CMK (cell line): ENCODE measurements at places on chromosomes 5 and 9.

- DNase-seq, result no peak
Observed at GRCh38 chr5:121462441-121462840, 389.2 kb upstream of the FTMT start.

GRCh38 chr5:151738125-151738848 is 20.1 kb downstream of the ATOX1 start:
- no peak for DNase-seq

GRCh38 chr9:95494022-95494415 is 22.8 kb downstream of the PTCH1 start:
- DNase-seq, result peak; percentile 35

- no peak for DNase-seq
Observed at GRCh38 chr9:131253891-131254491, 22.3 kb downstream of the FAM78A start.

- no peak for DNase-seq
Observed at GRCh38 chr9:109908459-109909390, 128.7 kb downstream of the PALM2AKAP2 start.

GRCh38 chr9:106414042-106414441 is 448.9 kb upstream of the ZNF462 start:
- no peak for DNase-seq

- DNase-seq, result no peak
Observed at GRCh38 chr5:59093329-59093728, 510.5 kb downstream of the RAB3C start.

- DNase-seq, result no peak
Observed at GRCh38 chr9:115263371-115264075, 145.6 kb upstream of the TNC start.

DNA sequence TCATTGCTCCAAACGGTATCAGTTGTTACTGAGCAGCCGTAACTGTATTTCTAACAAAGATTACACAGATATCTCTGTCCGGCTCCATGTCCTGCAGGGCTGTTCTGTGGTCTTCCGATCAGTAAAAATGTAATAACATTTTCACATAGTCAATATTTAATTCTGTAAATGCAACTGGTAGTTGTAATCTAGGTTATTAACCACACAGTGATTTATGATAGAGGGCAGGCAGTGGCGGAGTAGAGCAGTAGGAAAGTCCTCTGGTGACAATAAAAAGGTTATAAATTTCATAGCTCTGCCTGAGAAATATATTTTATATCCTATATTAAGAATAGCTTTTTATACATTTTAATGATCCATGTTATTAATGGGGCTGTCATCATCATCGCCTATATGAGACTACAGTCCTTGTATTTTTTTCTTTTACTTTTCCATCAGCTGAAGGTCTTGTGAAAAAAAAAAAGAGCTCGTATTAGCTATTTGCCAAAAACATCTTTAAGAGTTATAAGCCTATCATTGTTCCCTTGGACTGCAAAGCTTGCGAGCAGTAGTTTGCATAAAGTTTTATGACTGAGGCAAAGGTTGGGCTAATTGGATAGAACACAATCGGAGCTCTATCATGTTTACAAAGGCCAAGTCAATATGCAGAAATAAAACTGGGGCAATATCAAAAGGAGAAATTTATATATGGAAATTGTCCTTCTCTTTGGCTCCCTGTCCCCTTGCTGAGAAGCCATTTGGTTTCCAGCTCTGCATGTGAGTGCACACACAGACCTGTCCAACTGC is 648.0 kb downstream of the IRX1 start:
- DNase-seq, result no peak

DNA sequence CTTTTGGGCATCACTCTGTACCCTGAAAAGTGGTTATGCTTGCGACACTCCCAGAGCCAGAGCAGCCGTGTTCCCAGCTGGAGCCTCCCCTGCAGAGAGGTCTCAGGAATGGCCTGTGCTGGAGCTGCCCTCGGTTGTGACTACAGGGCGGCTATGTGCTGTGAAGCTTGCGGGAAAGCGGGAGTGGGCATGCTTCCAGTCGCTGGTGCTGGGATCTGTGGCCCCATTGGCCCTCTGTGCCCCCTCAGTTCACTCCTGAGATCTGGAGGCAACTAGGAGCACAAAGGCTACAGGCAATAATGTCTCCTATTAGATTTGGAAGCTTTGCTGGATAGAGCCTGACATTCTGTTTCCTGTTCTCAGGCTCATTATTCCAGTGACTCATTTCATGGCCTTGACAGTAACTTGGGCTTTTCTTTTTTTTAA is 56.9 kb downstream of the GPR107 start:
- no peak for DNase-seq

DNA sequence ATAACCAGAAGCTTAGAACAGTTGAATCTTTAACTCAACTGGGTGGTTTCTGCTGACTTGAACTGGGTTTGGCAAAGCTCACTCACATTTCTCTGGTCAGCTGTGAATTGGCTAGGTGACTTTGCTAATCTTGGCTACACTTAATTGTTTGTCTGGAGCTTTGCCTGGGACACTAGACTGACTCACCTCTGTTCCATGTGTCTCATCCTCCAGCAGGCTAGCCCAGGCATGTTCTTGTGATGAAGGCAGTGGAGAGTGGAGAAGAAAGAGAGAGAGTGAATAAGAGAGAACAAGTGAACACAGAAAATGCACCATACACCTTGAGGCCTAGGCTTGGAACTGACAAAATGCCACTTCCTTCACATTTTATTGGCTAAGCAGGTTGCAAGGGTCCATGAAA is 32.6 kb downstream of the SPATA31D1 start:
- DNase-seq, result no peak

DNA sequence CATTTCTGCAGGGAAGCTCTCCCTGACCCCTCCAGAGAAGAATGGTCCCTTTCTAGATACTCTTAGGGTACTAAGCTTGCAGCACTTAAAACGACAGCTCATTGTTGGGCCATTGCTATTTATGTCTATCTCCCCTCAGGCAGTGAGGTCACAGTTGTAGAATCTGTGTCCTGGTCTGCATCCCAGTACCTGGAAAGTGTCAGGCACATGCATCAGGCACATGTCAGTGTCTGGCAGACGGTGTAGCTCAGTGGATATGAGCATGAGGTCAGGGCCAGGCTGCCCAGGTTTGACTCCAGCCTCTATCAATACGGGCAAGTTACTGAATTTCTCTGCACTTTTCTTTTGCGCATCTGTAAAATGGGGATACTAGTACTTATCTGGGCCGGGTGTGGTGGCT is 22.2 kb upstream of the EEIG1 start:
- DNase-seq, result no peak

DNA sequence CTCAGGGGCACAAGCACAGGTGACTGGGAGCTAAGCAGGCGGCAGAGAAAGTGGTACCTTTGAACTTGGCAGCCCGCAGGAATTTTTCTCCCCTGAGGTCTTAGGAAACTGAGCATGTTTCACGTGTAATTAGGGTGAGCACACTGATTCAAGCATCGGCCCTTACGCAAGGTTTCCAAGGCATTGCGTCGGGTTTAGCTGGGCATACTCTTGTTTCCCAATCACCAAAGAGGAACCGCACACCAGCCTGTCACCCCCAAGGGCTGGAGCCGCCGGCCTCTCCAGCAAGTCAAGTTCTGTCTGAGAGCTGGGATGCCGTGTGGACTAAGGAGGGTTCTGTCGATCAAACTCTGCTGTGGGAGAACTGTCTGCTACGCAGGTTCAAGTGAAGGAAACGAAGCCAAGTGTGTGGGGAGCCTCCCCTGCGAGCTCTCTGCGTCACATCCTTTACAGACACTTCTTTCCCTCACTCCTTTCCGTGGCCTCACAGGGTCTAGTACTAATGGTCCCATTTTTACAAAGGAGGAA is 53.0 kb downstream of the ERGIC1 start:
- DNase-seq, result no peak
